IPS DF 19.7 (cell line): ENCODE measurements at places on chromosomes 2 and 18.

GRCh38 chr2:197200051-197200761 lies 110.4 kb downstream of the ANKRD44 start:
- DNase-seq: no peak

DNA sequence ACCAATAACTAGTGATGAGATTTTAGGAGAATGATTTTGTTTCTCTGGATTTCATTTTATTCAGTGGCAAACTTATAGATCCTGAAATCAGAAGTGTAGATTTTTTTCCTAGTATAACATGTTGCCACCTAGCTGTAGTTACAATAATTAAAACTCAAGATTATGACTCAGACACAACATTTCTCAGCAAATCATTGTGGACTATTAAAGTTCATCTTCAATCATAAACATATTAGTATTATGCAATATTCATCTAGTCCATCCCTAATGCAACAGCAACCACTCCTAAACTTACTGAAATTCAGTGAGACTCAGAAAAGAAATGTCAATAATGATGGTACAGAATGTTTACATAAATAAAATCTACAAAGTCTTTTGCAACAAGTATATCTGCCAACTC lies 51.3 kb downstream of the USP34 start:
- DNase-seq: no peak

DNA sequence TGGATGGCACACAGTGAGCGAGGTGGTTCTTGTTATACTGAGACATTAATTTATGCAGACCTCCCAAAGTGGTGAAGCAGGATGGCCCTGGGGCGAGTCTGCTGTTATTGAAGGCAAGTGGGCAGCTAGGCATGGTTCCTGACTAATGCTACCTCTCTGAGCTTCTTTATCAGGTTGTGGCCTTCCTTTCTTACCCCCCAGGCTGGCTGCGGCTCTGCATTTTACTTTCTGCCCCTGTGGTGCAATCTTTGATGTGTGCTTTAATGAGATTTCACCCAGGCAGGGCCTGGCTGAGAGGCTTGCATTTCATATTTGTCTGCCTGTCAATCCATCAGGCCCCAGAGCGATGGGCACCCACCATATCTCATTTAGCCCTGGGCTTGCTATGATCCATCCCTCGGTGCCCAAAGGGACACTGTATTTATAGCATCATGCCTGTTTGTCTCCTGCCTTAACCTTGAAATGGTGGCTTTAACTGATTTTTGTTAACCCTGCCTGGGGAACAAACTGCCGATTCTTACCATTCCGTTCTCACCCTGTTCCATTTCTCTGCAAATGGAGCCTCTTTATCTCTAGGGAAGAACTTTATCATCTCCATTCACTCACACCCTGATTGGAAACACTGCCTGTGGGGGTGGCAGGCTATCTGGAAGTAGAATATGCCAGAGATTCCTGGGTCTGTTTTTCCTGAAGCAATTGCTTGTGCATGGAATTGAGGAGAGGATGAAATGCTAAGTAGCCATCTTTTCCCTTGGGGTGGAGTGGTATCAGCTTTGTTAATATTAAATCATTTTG lies 316.2 kb upstream of the THSD7B start:
- no peak for DNase-seq

GRCh38 chr18:47932603-47933002 lies 2.1 kb upstream of the SMAD2 start:
- no peak for DNase-seq

DNA sequence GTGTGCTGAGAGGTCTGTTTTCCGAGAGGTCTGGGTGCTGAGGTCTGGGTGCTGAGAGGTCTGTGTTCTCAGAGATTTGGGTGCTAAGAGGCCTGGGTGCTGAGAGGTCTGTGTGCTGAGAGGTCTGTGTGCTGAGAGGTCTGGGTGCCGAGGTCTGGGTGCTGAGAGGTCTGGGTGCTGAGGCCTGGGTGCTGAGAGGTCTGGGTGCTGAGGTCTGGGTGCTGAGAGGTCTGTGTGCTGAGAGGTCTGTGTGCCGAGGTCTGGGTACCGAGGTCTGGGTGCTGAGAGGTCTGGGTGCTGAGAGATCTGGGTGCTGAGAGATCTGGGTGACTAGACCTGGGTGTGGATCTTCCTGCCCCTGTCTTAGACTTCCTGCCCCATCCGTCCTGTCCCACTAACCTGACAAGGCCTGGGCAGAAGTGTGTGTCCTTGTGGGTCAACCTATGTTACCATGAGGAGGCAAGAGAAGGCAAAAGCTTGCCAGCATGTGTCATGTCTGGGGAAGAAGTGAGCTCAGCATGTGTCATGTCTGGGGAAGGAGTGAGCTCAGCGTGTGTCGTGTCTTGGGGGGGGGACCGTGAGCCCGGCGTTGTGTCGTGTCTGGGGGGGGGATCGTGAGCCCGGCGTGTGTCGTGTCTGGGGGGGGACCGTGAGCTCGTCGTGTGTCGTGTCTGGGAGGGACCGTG lies 69.3 kb downstream of the KCNG2 start:
- DNase-seq: no peak

- DNase-seq: no peak
Observed at GRCh38 chr2:88933091-88933490, 241.6 kb downstream of the RPIA start.

DNA sequence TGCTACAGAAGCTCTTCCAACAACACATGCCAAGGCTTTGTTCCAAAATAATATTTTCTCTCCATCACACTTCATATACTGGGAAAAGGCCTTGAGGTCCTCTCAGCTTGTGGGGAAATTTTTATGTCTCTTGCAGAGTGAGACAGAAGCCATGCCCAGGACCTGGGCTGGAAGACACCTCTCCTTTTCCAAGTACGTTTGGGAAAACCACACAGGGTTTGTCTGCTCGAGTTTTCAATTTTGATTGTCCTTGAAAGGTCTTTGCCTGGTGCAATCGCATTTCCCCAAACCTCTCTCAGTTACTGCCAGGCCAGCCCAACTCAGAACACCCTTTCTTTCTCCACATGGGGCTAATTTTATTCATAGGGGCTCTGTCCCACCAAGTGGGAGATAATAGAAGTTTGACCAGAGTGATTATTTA lies 272.2 kb downstream of the OSR1 start:
- peak; percentile 56 for DNase-seq

DNA sequence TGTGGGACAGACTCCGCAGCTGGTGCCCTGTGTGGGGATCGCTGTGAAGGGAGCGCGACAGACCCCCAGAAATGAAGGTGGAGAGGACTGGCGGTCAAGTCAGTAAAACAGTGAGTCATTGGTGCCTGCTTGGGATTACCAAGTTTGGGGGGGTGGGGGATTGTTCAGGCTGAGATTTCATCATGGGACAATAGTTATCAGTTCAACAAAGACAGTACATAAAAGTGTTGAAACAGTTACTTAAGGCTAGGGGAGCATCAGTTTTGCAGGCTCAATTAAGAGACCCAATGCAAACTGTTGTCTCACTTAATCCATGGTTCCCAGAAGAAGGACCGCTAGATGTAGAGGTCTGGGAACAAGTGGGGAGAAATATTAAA lies 42.4 kb upstream of the PDK1 start:
- DNase-seq: no peak
